Forelimb muscle (tissue), 1 donor: ENCODE measurements at places on chromosomes 2 and 18.

GRCh38 chr18:48022021-48022420, 91.6 kb upstream of the SMAD2 start:
- no peak for DNase-seq

DNA sequence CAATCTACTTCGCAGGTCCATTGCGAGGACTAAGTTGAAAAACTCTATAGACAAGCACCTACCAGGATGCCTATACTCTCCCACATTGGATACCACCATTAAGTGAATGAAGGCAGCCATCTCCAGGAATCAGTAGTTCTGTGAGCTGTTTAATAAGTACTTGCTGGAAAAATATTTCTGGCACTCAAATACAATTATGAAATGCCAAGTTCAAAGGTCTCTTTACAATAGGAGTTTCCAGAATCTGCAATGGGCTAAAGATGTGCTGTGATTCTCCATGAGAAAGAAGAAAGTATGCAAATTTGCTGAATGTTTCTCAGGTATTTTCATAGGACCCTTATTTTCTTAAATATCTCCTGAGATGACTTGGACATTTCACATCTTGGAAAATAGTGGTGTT, 103.0 kb downstream of the AP1S3 start:
- no peak for DNase-seq

- DNase-seq = no peak
These were observed 57.2 kb downstream of the COBLL1 start for GRCh38 chr2:164784376-164784775.

DNA sequence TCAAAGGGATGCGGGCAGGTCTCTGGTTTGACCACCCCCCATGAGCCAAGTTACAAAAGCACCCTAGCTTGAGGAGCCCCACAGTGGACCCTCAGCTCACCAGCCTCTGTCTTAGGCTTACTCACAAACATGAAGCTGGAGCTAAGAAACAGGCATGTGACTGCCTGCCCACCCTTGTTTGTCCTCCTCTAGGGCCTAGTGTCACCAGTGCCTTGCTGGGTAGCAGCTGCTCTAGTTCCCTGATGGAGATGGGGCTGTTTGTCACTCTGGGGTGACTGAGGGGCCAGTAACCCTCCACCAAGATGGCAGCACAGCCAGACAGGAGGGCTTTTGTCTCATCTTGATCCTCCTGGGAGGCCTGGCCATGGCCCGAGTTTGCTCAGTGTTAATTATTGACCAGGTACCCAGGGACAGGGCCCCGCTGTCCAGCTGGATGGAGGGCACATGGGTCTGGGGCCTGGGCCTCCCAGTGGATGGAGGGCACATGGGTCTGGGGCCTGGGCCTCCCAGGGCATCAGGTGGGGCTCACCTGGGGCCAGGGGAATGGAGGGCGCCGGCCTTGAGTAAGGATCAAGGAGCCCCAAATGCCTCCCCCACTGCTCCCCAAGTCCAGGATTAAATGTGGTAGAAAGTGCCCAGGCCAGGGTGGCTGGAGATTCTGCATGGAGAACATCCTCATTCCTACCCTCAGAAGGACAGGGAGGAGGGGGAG, 185.9 kb upstream of the HAAO start:
- DNase-seq = no peak

DNA sequence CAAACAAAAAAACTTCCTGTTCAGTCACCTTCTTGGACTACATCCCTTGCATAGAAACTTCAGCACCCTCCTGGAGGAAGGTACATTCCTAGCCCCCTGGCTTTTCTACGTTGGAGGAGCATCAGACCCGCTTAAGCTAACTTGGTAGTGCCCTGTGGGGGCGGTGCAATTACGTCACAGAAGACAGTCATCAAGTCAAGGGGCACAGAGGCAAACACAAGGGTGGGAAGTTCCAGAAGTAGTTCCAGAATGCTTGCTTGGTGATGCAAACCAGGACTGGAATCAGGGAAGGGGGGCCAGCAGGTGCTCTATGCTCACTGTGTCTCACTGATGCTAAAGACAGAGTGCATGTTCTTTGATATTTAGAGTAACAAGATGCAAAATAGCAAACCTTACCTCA, 15.2 kb upstream of the AGFG1 start:
- no peak for DNase-seq

DNA sequence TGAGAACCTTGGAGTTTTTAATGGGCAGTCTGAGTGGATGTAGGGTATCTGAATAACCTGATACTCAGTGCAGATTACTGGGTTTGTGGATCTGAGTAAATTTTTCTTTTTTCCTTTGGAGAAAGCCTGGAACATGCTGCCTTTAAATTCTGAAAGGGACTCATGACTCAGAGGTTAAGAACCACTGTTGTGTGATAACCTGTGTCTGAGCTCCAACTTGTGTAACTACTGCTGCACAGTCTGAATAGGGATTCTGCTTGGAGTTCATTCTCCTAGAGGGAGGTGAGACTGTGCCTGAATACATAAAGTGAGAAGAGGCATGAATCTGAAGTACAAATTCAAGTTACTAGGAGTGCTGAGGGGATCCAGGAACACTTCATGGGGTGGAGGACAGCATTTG, 36.2 kb downstream of the KDM3A start:
- no peak for DNase-seq

GRCh38 chr2:239378021-239378917, 22.6 kb downstream of the HDAC4 start:
- no peak for DNase-seq

DNA sequence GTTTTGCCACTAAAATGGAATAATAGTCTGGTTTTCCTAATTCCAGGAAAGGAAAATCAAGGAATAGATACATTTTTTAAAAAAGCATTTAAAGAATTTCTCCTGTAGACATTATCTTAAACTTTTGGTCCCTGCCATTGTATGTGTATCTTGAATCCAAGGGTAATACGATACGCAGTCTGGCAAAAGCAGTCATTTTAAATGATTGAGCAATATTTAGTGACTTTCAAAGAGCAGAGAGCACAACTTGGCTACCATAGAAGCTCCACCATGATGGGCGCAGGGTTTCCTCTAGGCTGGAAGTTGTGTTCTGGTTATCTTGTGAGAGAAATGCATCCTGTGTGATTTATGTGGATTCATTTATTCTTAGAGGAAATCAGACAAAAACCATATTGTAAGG, 92.9 kb downstream of the NEDD4L start:
- no peak for DNase-seq

DNA sequence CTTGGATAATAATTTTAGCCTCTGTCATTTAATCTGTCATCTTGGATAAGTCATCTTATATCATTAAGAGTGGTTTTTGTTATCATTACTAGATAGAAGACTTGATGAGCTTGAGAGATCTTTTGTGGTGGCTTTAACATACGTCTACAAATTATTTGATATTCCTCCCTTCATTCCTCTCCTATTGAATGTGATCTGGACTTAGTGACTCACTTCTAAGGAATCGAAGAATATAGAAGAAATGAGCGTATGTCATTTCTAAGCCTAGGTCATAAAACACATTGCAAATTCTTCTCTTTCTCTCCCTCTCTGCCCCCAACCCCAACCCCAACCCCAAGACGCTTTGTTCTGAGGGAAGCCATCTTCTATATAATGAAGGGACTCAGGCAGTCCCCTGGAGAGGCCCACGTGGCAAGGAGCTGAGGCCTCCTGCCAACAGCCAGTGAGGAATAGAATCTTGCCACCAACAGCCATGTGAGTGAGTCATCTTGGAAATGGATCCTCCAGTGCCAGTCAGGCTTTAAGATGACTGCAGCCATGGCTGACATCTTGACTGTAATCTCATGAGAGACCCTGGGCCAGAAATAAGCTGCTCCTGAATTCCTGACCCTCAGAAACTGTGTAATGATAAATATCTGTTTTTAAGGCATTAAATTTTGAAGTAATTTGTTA, 221.6 kb upstream of the SP5 start:
- no peak for DNase-seq

DNA sequence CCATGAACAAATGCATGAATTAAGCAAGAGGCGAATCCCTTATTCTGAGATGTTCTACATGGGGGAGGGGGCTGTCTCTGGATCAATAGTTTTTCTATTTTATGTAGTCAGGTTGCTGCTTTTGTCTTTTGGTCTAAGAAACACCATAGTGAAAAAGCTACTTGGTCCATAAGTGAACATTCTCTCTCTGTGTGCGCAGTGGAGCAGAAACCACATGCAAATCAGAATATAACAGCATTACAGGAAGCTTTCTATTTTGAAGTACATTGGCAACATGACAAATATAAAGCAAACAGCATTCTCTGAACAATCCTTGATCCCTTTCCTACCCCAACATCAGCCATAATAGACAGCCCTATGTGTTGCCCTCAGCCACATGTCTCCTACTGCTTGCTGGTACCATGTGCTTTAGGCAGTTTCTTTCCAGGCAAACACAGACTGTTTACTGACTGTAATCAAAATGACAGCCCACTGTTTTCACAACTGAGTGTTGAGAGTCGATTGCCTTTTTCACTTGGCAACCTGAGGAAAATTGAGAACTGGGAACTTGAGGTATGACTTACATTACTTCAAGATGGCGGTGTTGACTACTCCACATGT, 10.6 kb downstream of the SCN3A start:
- DNase-seq = no peak

- no peak for DNase-seq
These were observed 11.1 kb upstream of the DCTN1 start for GRCh38 chr2:74391209-74391579.

DNA sequence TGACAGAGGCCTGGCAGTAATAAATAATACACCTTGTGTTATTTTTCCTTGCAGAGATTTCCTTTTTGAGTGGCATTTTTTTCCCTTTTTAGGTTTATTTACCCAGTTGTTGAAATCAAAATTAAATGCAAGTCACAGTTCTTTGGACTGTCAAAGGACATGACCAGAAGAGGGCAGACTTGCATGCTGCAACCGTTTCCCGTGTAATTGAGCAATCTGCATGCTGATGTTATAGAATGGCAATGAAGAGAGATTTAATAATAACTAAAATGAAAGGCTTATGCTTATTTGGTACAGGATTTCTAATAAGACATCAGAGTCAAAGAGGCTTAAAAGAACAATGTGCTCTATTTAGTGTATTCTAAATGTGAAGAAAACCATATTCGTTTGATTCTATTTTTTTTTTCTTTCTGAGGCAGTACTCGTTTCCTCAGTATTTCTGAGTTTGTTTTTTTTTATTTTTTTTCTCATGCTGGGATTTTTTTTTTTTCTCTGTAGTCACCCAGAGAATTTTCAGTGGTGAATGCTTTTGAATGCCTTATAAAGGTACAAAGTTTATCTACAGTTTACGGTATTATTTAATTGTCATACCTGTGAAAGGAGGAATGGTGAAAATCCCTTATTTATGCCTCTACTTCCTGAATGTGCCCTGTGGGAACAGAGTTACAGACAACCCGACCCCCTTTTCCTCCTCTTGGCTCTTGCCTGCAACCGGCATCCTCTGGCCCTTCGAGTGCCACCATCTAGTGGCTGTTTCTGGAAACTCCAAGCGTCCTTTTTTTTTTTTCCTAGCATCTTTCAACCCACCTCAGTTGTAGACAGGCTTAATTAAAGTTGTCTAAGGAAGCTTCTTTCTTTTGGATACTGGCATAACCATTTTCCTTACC, 368.5 kb downstream of the LRRTM1 start:
- DNase-seq = peak; percentile 39
